Heart right ventricle (tissue), 16 donors: ENCODE measurements at places on chromosomes 5 and 9.
A peak's percentile ranks its signal among the peaks of the same experiment; 100 is the strongest.

GRCh38 chr5:155799308-155799707, 527.7 kb upstream of the SGCD start:
- peak; percentile 15 for DNase-seq

DNA sequence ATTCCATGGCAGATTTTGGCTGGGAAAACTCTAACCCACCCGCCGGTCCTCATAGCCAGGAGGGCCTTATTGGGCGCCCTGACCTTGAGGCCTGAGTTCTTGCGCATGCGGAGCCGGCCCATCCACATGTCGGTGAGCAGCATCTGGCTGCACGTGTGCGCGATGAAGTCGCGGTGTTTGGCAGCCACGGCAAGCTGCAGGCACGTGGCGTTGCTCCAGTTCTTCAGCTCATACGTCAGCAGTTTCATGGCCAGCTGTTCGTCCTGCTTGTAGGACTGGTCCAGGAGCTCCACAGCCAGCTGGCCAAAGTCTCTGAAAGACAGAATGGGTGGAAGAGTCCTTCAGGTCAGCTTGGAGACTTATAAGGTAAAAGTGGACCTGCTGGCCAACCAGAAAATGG, 204.3 kb upstream of the KLF9 start:
- peak; percentile 32 for DNase-seq

GRCh38 chr5:67941614-67942401, 273.7 kb upstream of the PIK3R1 start:
- DNase-seq, result no peak

- DNase-seq, result peak; percentile 42
Observed at GRCh38 chr9:93827545-93828330, 127.4 kb downstream of the BARX1 start.

GRCh38 chr5:77250021-77250420, 39.5 kb downstream of the PDE8B start:
- DNase-seq, result no peak

- no peak for DNase-seq
Observed at GRCh38 chr5:40204144-40204543, 475.6 kb upstream of the PTGER4 start.

- no peak for DNase-seq
Observed at GRCh38 chr9:98900725-98901124, 43.0 kb upstream of the COL15A1 start.

- no peak for DNase-seq
Observed at GRCh38 chr9:1216532-1216931, 166.4 kb downstream of the DMRT2 start.

GRCh38 chr5:179061025-179061424, 852 bp downstream of the ZNF354C start:
- peak; percentile 13 for DNase-seq

- DNase-seq, result no peak
Observed at GRCh38 chr9:107630156-107630555, 140.6 kb upstream of the KLF4 start.

- peak; percentile 65 for DNase-seq
Observed at GRCh38 chr9:111038331-111039230, at the start of gene LPAR1. TSS of gene LPAR1 (minus strand) at chr9:111038470. CDS start at chr9:110972117, 66,353 bp downstream.

GRCh38 chr5:41122459-41122858, 51.3 kb upstream of the MROH2B start:
- no peak for DNase-seq
